ENCODE measurements at places on chromosomes 6 and 20.
A peak's percentile ranks its signal among the peaks of the same experiment; 100 is the strongest.

DNA sequence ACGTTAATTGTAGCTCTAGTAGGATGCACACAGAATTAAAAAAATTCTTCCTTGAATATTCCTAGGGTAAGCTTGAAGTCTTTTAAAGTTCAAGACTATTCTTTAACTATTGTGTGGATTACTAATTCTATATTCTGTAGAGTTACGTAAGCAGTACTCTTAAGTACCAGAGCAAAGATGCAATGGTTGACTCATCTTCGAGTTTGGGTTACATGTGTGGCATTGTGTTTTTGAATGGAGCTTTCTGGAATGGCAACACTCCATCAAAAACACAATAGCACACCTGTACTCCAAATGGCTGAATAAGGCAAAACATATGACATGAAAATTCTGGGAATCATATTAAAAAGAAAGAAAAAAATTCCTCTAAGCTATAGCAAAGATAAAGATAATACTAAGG, 33.5 kb upstream of the CEP162 start:
- DNase-seq = no peak

- no peak for DNase-seq
Measured at GRCh38 chr6:160513836-160514235, 150.2 kb downstream of the LPA start.

DNA sequence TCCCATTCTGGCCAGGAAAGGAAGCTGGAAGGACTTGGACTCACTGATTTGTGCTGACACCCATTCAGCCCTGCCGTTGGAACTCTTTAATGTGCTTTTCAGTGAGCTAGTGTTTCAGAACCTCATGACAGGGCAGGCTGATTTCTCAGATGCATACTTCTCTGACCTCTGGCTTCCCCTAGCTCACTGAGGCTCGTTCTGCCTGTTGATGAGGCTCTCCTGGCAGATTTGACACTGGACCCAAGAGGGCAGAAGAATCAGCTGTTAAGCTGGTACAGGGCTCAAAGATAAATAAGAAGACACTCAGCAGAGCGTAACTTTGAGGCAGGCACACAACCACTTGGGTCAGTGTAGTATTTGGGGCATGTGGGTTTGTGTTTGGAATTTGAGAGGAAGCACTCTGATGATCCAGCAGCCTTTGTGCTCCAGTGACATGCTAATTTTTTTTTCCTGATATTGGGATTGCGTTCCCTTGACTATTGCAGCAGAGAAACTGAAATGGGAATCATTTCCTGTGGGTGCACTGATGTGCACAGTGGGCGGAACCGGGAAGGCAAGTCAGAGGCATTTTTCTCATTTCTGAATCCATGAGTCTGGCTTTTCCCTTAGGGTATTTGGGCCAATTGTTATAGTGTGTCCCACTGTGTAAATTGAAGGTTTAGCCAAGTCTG, 80.2 kb downstream of the CARMIL1 start:
- no peak for DNase-seq

DNA sequence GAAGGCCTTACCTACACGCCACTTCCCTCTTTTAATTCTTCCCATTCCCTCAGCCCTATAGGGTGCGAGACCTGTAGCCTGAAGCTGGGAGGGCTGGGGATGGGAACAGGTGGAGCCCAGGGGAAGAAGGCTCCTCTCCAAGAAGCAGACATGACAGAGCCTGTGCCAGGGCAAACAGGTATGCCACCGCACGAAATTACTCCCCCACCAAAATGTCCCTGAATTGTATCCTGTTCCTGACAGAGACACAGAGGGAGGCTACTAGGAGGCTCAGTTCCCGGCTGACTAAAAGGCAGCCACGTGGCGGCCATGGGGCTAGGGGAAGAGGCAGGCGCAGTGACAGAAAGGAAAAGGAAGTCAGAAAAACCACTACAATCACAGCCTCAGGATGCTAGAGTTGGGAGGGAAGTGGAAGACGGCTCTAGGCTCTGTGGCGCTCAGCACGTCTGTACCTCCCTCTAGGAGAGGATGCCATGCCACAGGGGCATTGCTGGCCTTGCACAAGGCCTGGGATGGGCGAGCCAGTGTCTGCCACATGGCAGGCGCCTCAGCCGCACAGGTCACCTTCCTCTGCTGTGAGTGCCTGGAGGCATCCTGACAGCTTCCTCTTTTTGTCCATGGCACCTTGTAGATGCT, 27.7 kb downstream of the TFEB start:
- peak; percentile 15 for DNase-seq

GRCh38 chr6:106181664-106182418, 95.7 kb downstream of the PRDM1 start:
- no peak for DNase-seq

DNA sequence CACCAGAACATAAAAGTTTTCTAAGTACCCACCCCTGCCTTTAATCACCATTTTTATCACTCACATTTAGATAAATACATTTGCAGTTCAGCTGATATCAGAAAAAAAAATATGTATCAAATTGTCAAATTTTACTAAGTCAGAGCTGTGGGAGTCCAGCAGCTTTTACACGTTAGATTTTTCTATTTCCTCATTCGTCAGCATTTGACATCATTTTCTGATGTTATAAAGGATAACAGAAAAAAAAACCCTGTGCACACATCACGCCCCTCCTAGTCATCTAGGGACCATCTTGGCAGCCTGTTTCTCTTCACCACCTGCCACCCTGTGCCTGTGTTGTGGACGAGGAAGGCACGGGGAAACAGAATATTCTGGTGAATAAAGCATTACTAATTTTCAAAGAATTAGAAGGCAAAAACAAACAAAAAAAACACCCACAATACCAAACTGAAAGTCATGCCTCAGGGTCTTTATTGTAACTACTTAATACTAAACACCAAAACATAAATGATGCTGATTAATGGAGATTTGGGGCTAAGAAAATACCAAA, 12.4 kb downstream of the B4GALT5 start:
- no peak for DNase-seq

- no peak for DNase-seq
Measured at GRCh38 chr20:19738951-19739350, 19.1 kb upstream of the RIN2 start.

- no peak for DNase-seq
Measured at GRCh38 chr6:112831022-112831421, 483.9 kb downstream of the RFPL4B start.

DNA sequence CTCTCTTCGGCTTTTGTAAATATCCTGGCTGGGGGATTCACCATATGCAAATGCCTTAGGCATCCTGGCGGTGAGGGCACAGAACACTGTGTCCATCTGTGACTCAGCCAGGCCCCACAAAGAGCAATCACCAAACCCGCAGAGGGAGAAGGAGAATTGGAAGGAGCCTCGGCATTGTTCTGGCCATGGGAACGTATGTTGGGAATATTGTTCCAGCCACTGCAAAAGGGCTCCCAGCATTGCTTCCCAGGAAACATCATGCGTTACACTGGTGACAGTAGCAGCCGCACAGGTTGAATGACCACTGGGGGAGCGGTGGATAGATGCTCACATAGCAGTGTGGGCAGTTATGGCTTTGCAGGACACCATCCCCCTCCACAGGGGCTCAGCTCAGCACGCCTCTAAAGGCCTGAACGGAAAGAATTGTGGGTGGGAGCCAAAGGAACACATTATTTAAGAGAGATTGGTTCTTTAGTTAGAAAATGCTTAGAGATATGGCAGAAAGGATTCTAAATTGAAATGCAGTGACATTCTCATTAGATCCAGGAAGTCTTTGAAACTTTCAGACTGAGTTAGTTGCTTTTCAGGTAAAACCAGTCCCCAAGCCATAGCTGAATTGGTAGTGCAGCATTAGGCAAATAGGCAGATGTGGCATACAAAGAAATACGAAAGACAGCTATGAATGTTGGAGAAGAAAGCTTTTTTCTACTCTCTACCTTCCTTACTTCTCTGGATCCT, 104.3 kb downstream of the RNF144B start:
- no peak for DNase-seq
